ENCODE measurements at places on chromosomes 16 and 17. TPM values are rescaled to one million over a fixed set of nuclear protein-coding genes. Genes with fewer than 3 reads are reported as not detected.

The DDX42 gene
- total RNA-seq: 69.9 TPM

The TLCD1 gene
- 1.6 TPM for total RNA-seq

The SPEM2 gene
- not detected for total RNA-seq

The YBX2 gene
- 0.52 TPM for total RNA-seq

The RAB37 gene
- total RNA-seq: 1.0 TPM

The ST6GALNAC2 gene
- 2.6 TPM for total RNA-seq

The HS3ST3A1 gene
- total RNA-seq: 2.1 TPM

The CCDC78 gene
- not detected for total RNA-seq

The LPO gene
- total RNA-seq: not detected

The CDRT15L2 gene
- not detected for total RNA-seq

The ENPP7 gene
- total RNA-seq: not detected

The PRSS33 gene
- total RNA-seq: not detected

The CRHR1 gene
- total RNA-seq: 0.52 TPM

The FSCN2 gene
- 1.0 TPM for total RNA-seq

The ATP2C2 gene
- total RNA-seq: not detected

The KRTAP4-11 gene
- not detected for total RNA-seq

The HYDIN gene
- 3.7 TPM for total RNA-seq

The CCT6B gene
- total RNA-seq: 3.1 TPM

The ST6GALNAC1 gene
- not detected for total RNA-seq

The KREMEN2 gene
- total RNA-seq: 1.6 TPM

The ZKSCAN2 gene
- 5.2 TPM for total RNA-seq

The COIL gene
- total RNA-seq: 14.6 TPM

The TSPOAP1 gene
- total RNA-seq: 1.0 TPM

The MYO15B gene
- total RNA-seq: 43.8 TPM

The ZG16 gene
- not detected for total RNA-seq

The RNFT1 gene
- total RNA-seq: 9.9 TPM

The PRSS36 gene
- total RNA-seq: 0.52 TPM

The PRR11 gene
- total RNA-seq: 1.6 TPM

The SPN gene
- 1.0 TPM for total RNA-seq

The PLD6 gene
- total RNA-seq: 4.2 TPM

The FOXJ1 gene
- under 0.01 TPM for total RNA-seq

The RNF222 gene
- not detected for total RNA-seq

The TLCD2 gene
- 2.1 TPM for total RNA-seq

The TIMP2 gene
- total RNA-seq: 39.7 TPM

The JMJD6 gene
- 6.8 TPM for total RNA-seq

The CA5A gene
- total RNA-seq: not detected

The COX6A2 gene
- 49.1 TPM for total RNA-seq

The RASL10B gene
- total RNA-seq: 1.6 TPM

The PHOSPHO1 gene
- total RNA-seq: 13.6 TPM

The RTN4RL1 gene
- total RNA-seq: 1.0 TPM

The TBC1D3I gene
- under 0.01 TPM for total RNA-seq

The TPSAB1 gene
- 1.0 TPM for total RNA-seq

The KRT20 gene
- not detected for total RNA-seq

The PMP22 gene
- 92.9 TPM for total RNA-seq

The EVI2B gene
- total RNA-seq: 0.52 TPM

The CD19 gene
- 2.1 TPM for total RNA-seq

Data from skeletal muscle tissue (tissue), 5 donors.